ENCODE measurements at places on chromosomes 3 and 15. TPM values are rescaled to one million over a fixed set of nuclear protein-coding genes. Genes with fewer than 3 reads are reported as not detected.

- DNase-seq, result no peak
These were observed at the start of gene MAP4 for GRCh38 chr3:48016301-48016973. Gene MAP4, minus strand, starts transcription at chr3:48016416. Its CDS starts 17,556 bp downstream, at chr3:47998860.

Gene SPINK8
- not detected for total RNA-seq

Gene KNG1
- total RNA-seq, result not detected

Gene PDCD6IP
- 252 TPM for total RNA-seq

GRCh38 chr3:152352554-152352953, 83.8 kb downstream of the MBNL1 start:
- no peak for DNase-seq

- DNase-seq, result no peak
These were observed 82.1 kb upstream of the LRRFIP2 start for GRCh38 chr3:37256447-37256846.

DNA sequence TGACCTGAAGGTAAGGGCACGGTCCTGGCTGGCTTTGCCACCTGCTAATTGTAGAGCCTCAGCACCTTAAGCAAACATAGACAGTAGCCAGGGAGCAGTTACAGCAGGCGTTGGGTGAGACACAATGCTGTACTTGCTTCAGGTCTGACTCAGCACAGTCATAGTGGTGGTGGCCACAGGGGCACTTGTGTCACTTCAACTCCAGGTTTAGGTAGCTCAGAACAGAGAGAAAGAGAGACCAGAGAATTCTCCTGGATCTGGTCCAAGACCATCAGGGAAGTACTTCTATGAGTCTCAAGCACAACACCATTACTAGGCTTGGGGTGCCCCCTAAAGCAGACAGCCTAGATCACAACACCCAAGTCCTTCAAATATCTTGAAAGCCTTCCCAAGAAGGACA, 204.4 kb downstream of the OTOL1 start:
- DNase-seq, result no peak

- no peak for DNase-seq
These were observed 10.7 kb downstream of the CCDC32 start for GRCh38 chr15:40554161-40554525.

Gene RARB
- total RNA-seq, result 15.2 TPM

Gene GP5
- total RNA-seq, result 0.09 TPM

DNA sequence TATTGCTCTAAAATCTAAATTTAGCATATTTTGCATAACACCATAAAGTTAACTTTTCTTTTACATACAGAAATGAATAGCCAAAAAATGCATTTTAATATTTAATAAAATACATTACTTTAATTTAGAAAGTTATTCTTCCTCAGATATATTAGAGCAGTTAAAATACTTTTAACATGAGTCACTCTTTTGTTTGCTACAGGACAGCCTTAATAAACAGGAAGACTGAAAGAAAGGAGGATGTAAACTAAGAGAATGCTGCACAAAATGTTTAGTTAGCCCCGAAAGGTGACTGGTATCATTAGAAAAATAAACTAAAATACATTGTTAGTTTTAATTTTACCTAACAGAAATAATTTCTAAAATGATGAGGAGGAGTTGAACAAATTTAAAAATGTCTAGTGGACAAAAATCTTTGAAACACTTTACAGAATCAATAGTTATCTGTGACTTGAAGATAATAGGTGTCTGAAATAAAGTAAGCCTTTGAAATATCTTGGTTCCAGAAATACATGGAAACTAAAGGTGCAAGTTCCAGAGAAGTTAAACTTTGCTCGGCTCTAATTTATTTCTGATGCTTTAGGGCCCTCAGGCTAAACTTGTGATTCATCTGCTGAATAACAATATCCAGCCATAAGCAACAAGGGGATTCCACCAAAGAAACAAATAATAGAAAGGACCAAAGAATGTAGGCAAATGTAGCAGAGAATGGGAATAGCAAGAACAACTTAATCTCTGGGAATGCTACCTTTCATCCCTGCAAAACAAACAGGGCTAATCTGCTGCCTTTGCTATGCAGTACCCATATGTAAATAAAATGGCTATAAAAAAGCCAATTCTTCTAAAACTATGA, 138.3 kb upstream of the UBP1 start:
- no peak for DNase-seq

GRCh38 chr3:16334909-16335308, 69.9 kb downstream of the OXNAD1 start:
- no peak for DNase-seq

Gene PLA2G4E
- not detected for total RNA-seq

GRCh38 chr15:52172869-52173268, 18.3 kb downstream of the GNB5 start:
- no peak for DNase-seq

- DNase-seq, result peak; percentile 73
These were observed 82.4 kb downstream of the CCNL1 start for GRCh38 chr3:157077565-157077991.

Gene P2RY12
- total RNA-seq, result 27.1 TPM

Gene FMN1
- total RNA-seq, result 10.0 TPM

Gene HMG20A
- 52.5 TPM for total RNA-seq

Gene RYR3
- total RNA-seq, result 18.5 TPM

DNA sequence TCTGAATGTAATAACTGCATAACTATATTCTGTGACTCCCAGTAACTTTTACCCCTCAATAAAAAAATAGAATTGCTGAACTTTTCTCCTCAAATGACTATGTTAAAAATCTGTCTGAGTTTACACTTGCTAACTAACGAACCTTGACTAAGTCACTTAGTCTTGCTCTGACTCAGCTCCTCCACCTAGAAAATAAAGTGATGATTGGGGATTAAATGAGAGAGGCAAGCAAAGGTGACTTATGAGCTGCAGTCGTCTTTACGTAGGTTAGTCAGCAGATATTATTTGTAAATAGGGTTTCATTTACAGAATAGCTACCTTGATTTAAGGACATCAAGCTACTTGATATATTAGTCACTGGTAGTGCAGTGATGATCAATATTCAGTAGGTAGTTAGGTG, 476.9 kb downstream of the MECOM start:
- no peak for DNase-seq

Gene SLC2A2
- total RNA-seq, result not detected

Gene MKRN2OS
- not detected for total RNA-seq

DNA sequence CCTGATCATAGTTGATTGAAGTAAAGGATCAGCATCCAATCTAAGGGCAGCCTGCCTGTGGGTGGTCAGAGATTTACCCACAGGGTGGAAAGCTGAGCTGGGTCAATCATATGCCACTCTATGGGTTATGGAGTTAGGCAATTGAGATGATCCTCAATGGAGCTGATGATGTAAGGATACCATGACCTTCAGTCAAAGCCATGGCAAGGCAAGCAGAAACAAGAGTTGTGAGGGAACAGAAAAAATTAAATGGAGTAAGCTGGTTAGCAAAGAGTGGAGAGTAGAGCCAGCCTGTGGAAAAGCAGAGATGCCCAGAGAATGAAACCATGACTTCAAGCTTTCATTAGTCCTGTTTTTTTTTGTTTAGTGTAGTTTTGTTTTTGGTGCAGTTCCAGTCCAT, 5.7 kb upstream of the IQGAP1 start:
- no peak for DNase-seq

Gene ITIH1
- total RNA-seq, result not detected

Gene APBA2
- total RNA-seq, result 3.5 TPM

DNA sequence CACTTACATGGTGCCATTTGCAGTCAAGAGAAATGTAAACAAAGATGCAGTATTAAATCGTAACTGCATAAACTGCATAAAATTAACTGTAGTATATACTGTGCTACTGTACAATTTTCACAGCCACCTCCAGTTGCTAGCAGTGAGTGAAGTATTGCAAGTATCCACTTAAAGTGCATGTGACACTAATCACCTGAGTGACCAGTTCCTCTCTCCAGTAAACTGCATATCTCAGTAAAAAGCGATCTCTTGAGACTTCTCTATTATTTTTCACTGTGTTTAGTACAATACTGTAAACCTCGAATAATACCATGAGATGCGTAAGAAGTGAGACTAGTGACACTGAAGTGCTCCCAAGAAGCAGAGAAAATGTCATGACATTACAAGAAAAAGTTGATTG, 111.7 kb upstream of the PLXND1 start:
- DNase-seq, result no peak

- DNase-seq, result no peak
These were observed 97.1 kb downstream of the ERC2 start for GRCh38 chr3:56370991-56371775.

Gene MST1R
- 2.7 TPM for total RNA-seq

DNA sequence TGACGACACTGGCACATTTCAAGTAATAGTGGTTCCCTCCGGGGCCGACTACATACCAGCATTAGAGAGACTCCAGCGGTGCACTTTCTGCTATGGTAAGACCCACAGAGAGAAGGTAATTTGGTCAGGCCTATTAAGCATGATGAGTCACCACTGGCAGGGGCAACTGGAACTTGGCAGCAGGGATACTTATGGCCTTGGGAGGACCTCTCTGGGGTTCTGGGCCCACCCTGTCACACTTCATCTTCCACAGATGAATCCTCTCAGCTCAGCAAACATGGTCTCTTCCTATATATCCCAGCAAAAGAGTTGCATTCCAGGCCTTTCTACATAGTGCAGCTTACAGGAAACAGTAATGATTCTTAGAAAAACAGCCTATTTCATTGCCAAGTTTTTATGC, 88.0 kb downstream of the PIK3R4 start:
- no peak for DNase-seq

- no peak for DNase-seq
These were observed 52.1 kb downstream of the TFG start for GRCh38 chr3:100761211-100761942.

DNA sequence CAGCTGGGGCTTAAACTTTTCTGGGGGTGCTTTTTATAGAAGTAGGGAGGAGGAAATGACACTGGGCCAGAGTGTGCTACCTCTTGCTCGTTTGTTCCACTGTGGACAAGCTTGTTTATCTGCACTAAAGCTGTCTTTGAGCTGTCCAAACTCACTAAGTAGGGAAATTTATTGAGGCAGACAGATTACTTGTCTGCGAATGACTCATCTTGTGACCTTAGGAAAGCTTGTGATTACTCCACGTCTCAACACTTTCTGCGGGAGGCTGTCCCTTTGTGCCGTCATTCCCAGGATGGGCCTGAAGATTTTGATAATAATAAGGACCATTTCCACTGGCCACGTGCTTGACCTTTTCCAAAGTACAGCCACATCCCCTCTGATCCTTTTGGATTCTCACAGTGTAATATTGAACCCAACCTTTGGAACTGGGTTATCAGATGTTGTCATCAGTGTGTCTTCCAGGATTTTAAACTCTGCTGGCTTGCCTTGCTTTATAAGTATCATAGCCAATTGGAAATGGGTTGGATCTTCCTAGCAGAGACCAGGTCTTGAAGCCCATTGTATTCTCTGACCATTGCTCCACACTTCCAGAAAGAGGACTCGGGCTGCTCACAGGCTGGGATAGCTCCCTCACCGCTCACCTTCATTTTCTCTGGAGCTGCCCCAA, 84.7 kb downstream of the AGBL1 start:
- DNase-seq, result no peak

GRCh38 chr3:115332998-115333397, 185.9 kb upstream of the ZBTB20 start:
- DNase-seq, result no peak

DNA sequence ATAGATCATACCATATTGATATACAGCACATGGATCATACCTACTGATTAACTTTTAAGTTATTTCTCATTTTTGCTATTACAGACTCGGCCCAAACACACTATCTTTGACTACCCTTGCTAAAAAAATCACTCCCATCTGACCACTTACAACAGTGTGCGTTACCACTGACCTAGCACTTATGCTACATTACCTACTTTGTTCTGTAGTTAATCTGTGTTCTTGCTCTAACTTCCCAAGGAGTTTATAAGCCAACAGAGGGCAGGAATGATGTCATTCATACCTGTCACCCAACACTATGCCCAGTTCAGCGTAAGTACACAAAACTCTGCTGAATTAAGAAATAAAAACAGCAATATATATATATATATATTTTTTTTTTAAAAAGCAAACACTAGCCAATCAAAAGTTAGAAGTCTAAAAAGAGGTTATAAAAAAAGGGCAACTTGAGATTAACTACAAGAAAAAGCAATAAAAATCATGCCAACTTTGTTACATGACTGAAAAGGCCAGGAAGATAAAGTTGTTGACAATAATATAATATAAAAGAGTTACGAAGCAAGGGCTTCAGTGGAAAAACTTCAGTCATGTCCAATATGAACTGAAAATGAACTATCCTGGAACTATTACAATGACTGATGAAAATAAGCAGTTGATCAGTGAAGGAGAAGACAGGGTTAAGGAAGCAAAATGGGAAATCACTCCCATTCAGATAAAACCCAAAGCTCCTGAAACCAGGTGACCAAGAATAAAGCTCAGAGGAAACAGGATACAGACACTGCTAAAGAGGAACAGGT, 33.6 kb downstream of the EDC3 start:
- no peak for DNase-seq
